ENCODE measurements at places on chromosomes 12 and 14.

GRCh38 chr12:126483145-126484068 is 1418.2 kb downstream of the AACS start:
- peak; percentile 5 for DNase-seq

DNA sequence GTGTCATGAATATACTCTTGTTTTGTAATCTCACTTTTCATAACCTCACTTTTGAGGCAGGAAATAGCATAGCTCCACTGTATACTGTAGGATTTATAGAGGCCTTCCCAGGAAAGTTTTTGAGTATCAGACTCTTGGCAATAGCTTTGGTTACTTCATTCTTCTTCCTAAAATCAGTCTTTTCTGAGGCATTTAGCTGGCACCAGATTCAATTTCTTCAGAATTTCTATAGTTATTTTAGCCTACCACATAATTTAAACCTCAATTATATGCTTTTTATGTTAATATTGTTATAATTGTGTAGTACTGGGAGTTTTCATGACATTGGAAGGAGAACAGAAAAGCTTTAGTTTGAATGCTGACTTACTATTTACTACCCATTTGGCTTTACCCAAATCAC is 322.3 kb upstream of the FAR2 start:
- DNase-seq = no peak

- peak; percentile 47 for DNase-seq
Observed at GRCh38 chr14:35390577-35391387, 13.8 kb downstream of the NFKBIA start.

- DNase-seq = no peak
Observed at GRCh38 chr14:24441485-24441884, 1.1 kb downstream of the SDR39U1 start.

DNA sequence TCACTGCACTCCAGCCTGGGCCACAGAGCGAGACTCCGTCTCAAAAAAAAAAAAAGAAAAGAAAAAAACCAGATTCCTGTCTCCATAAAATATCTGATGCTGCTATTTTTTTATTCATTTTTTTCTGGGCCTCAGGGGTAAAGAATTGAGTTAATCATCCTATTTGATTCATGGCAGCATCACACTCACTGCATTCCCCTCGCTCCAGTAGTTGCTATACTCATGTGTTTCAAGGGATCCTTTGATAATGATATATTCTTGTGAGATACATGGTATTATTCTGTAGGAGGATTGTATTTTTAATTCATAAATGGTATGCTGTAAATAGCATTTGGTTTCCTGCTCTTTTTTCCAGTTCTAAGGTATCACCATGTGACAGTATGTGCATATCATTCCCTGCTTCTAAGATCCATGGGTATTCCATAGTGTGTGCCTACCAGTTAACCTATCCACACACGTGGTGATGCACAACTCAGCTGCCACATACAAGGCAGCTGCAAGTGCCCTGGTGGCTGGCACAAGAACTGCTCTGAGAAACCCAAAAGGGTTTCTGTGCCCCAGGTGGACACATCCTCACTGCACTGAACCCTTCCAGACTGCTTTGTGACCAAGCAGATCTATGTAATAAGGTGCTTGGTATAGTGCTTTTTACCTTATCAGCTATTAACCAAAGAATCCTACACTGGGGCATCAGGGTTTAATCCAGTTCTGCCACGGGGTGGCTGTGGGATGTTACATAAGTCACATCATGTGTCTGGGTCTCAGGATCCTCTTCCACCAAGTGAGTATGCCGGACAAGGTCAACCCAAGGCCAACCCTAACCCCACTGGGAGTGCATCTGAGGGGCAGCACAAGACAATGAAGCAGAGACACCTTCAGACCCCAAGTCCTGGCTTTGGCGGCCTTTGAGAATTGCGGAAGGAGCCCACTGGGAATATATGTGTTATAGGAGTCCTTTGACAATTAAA is 74.6 kb downstream of the ZFP36L1 start:
- DNase-seq = peak; percentile 11

DNA sequence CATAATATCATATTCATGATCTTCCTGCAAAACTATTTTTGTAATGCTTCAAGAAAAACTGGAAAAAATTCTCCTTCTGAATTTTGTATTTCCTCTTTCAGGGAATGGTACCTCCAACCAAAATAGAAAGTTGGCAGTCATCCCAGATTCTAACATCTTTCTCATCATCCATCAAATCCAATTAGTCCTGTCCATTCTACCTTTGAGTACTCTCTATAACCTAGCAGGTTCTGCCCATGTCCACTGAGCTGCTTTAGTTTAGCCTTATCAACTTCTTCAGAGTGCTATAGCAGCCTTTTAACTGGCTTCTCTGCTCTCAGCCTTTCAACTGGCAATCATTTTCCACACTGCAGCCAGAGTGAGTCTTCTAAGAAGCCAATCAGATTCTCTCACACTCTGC is 236.2 kb downstream of the AKAP6 start:
- no peak for DNase-seq

DNA sequence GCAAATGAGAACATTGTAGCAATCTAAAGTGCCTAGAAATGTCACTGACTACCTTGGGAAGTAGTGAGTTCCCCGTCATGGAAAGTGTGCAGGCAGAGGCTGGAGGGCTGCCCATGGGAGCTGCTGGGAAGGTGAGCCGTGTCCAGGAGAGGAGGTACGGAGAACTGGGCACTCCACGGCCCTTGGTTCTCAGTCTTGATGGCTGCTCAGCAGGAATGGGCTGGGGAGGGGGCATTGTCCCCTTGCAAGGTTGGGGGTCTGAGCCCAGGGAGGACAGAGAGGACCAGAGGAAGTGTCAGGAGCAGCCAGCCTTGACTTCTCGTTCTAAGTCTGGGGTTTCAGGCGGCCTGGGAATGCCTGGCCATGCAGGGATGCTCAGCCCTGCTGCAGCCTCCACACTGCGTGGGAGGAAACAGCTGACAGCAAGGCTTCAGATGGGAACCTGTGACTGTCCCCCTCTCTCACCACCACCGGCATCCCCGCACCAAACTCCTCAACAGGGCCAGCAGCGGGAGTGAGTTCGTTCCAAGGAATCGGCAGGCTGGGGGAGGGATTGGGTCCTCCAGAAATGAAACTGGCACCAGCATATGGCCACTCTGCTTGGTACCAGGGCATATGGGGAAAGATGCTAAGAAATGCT is 140.2 kb downstream of the BCL11B start:
- no peak for DNase-seq

DNA sequence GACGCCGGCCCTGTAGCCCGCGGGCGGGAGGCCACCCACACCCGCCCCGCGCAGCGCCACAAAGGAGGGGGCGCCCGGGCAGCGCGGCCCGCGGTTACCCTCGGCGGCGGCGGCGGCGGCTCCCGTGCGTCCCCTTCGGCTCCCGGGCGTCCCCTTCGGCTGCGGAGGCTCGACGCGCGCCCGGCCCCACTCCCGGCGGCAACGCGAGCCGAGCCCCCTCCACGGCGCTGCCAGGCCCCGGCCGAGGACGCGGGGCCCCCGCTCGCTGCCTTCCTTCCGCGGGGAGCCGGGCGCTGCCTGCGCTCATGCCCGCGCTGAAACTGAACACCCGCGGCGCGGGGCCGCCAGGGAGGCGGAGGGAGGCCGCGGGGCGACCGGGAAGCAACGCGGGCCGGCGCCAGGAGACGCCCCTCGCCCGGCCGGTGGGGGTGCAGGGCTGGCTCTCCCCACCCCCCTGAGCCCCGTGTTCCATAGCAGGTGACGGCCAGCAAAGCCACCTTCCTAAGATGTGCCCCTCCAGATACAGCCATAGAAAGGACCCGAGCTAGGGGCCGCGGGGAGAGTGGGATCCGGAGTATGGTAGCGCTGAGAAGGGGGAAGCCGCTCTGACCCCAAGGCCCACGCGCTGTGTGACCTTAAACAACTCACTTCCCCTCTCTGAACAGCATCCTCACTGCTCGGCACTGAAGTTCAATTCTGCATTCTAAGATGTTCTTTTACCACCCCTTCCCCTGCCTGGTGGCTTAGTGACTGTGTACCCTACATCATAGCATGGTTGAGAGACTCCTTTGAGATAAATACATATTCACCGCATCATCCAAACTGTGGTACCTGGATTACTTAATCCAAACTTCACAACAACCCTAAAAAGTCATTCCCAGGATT is 42.8 kb downstream of the KDM2B start:
- no peak for DNase-seq

- no peak for DNase-seq
Observed at GRCh38 chr12:64160021-64160710, 61.9 kb downstream of the KICS2 start.

GRCh38 chr12:45337835-45338234 is 121.9 kb downstream of the ANO6 start:
- no peak for DNase-seq

- no peak for DNase-seq
Observed at GRCh38 chr12:59085690-59086089, 165.4 kb upstream of the LRIG3 start.

DNA sequence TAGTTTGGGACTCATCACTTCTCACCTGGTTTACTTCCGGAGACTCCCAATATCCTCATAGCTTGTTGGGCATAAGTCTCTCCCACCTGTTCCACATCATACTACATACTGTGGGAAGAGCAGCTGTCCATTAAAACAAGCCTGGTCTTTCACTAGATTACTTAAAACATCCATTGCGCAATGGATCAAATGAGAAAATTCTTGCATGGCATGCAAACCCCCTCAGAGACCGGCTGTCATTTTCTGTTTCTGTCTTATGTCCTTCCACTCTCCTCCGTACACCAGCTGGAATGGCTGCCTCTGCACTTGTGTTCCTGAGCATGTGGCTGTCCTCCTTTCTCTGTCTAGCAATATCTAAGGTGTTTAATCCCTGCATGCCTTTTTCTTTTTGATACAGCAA is 265.6 kb downstream of the TMEM117 start:
- DNase-seq = no peak

DNA sequence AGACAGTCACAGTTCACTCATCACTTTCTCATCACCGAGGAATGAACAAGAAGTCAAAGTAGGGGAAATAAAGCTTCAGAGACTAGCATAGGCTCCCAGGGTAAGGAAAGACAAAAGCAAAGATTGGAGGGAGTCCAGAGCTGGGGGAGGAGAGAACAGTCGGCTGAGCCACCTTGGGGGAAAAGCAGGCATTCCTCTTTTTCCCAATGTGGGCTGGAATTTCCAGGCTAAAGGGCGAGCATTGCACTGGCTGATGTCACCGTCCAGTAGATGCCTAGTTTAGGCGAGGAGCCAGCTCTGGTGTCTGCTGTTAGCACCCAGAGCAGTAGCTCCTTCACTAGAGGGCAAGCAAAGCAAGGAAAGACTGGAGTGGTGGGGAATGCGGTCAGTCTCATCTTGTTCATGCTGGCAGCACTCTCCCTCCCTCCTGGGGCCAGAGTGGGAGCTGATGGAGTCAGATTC is 8.5 kb upstream of the KRT75 start:
- DNase-seq = peak; percentile 74

GRCh38 chr12:130992448-130992847 is 38.7 kb downstream of the ADGRD1 start:
- no peak for DNase-seq

DNA sequence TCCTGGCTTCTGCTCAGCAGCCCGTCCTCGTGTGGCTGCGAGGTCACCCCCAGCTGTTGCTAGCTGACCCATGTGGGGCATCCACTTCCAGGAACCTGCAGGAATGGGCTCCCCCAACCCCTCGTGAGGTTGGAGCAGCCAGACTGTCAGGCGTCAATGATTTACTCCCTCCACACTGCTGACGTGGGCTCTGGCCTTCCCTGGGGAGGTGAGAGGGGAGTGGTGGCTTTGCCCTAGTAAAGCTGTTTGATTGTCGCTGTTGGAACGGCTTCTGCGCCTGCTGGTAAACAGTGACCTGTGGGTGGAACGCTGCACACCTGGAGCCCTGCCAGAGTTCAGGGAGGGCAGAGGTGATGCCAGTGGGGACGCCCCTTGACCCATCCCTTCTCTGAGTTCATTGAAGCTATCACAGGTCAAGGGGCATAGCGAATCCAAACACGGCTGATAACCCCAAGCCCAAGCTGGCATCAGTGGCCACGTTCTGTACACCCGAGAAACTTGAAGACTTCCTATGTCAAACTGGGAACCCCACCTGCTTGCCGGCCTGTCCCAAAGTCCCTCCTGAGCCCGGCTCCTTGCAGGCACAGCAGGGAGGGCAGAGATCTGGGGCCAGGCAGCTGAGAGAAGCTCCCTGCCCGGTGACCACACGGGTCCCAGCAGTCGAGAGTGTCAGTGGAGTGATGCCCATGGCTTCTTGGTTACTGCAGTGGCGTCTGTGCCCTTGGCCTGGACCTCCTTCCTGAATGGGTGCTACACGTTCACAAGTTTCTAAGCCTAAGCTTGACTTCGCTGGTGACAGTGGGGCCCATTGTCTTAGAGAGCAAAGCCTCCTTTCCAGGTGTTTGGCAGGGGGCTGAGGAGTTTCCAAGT is 2.7 kb downstream of the ASPG start:
- no peak for DNase-seq

GRCh38 chr14:79424462-79424861 is 786.8 kb downstream of the DIO2 start:
- DNase-seq = peak; percentile 76

GRCh38 chr14:104149617-104150135 is 11.3 kb downstream of the KIF26A start:
- peak; percentile 96 for DNase-seq

DNA sequence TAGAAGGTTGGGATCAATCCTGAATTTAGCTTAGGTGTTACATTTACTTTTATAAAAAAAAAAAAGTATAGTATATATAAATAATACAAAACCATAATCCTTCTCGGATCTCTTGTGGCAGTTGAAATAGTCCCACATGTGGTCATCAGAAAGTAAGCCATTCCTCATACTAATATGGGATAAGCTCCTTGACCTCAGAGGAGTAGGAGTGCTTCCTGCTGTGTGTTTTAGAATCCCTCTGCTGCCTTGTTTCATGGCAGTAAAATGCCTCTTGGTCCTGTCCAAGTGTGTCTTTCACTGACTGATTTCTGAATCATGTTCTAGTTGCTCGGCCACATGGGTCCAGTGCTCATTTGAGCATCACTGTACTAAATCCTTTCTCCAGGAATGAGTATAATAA is 117.0 kb downstream of the NTN4 start:
- no peak for DNase-seq

DNA sequence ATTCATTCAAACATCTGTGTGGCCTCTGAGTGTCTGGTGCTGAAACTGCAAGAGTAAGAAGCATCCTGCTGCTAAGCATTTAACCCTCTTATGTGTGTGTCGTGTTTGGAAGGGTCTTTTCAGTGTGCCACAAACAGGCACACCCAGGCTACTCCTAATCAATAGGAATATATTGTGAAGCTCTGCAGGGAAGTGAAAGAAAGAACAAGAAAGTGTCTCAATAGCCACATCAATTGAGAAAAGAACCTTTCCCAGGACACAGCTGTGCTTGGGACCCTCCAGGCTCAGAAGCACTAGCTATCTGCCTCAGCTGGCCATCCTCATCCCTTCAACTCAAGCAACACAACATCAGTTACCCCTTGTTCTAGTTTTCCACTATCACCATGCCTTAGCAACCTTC is 13.4 kb upstream of the KRAS start:
- no peak for DNase-seq

GRCh38 chr12:95943330-95943842 is at the start of gene AMDHD1:
Gene AMDHD1, plus strand, starts transcription at chr12:95943331. Its CDS starts 68 bp downstream, at chr12:95943399.
- peak; percentile 41 for DNase-seq

GRCh38 chr12:71756054-71756690 is 1.5 kb downstream of the RAB21 start:
- DNase-seq = peak; percentile 21

- DNase-seq = no peak
Observed at GRCh38 chr12:79071498-79071897, 206.9 kb downstream of the SYT1 start.

- no peak for DNase-seq
Observed at GRCh38 chr12:111312708-111313107, 56.2 kb downstream of the PHETA1 start.

Measured in choroid plexus epithelial cell (primary cell).